ENCODE measurements at places on chromosomes 4 and X. TPM values are rescaled to one million over a fixed set of nuclear protein-coding genes. Genes with fewer than 3 reads are reported as not detected.

- no peak overlapping the region for H3K4me3 ChIP-seq
- no peaks in the 10 kb centered on the region for H3K27me3 ChIP-seq
- H3K27ac ChIP-seq: no peak overlapping the region
- DNase-seq: no peak
- no peaks in the 10 kb centered on the region for H3K36me3 ChIP-seq
Observed at GRCh38 chr4:126318376-126318775, 1003.6 kb downstream of the FAT4 start.

The FAM47A gene
- total RNA-seq: not detected

DNA sequence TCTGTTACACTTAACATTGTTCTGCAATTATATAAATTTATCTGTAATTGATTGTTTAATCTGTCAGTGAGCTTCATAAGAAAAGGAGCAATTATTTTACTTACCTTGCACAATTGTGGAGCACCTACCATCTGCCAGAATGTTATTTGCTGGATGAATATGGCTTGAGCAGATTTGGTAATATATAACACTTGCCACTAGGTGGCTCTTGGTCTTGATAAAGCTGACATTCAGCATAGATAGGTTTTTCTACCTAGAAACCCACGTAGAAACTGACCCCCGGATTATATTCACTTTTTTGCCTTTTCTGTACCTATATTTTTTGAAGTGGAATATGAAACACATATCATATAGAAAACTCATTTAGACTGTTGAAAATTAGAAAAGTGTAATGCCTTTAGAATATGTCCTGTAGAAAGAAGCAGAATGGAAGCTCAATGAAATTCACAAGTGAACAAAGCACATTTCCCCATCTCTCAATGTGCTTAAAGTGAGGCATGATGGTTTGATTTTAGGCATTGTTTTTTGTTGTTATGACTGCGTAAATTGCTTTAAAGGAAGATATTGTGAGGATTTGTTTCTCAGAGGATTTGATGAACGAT lies 9.5 kb downstream of the RBPJ start:
- peaks cover 81% of the 10 kb centered on the region for H3K4me1 ChIP-seq
- no peak overlapping the region for H3K4me3 ChIP-seq
- peak; percentile 83 for DNase-seq
- no peaks in the 10 kb centered on the region for H3K36me3 ChIP-seq

DNA sequence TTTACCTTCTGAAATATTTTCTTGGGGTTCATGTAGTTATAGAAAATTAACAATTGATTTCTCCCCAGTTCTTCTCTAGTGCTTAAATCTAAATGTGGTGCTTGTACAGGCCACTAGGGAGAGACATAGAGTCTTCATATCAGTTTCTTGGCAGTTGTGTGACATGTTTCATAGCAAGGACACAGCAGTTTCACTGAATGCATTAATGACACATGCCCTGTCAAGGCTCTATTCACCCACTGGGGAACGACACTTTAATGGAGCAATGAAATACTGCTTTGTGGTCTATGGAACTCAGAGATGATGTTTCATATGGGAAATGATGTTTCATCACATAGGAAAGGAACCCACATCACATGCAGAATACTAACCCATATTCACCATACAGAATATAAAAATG lies 2.8 kb downstream of the VEGFC start:
- no peak overlapping the region for H3K4me3 ChIP-seq
- no peaks in the 10 kb centered on the region for H3K36me3 ChIP-seq
- no peak overlapping the region for H3K27ac ChIP-seq
- peak; percentile 63 for DNase-seq
- no peaks in the 10 kb centered on the region for H3K27me3 ChIP-seq
- H3K4me1 ChIP-seq: peaks cover 14% of the 10 kb centered on the region

The OTC gene
- 1.3 TPM for total RNA-seq

Measured in stomach (tissue), 19 donors.